ENCODE measurements at places on chromosomes 7 and 10.

DNA sequence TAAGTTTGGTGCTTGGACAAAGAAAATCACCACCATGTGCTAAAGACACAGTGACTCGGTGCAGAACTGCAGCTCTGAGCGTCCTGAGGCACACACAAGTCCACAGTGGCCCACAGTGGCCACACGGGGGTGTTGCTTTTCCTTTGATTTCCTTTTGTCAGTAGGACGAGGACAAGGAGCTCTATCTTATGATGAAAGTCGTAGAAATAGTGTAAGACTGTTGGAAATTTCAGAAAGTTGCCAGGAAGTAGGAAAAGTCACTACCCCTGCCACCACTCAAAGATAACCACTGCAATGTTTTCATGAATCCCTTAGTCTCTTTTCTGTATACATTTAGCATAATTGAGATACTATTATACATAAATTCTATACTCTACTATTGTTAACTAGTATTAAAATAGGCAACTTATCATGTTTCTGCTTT lies 146.0 kb downstream of the TNS3 start:
- no peak for DNase-seq

DNA sequence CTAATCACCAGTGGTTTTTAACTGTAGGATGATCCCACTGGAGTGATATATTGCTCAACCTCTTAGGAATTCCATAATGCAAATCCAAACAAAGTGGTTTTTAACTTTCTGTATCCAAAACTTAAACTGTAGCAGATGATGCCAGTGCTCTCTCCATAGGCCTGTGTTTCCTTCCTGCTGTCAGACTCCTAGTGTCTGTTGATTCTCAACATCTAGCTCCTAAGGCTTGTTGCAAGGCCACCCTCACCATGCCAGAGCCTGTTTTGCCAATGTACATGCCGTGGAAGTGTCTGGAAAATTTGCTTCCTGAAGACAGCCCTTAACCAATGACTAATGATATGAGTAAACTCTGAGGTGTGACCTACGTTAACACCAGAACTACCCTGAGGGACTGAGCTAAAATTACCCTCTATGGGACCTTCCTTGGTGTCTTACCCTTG lies 39.3 kb downstream of the C1GALT1 start:
- no peak for DNase-seq

GRCh38 chr7:16741676-16742075 lies 11.9 kb upstream of the TSPAN13 start:
- DNase-seq, result no peak

DNA sequence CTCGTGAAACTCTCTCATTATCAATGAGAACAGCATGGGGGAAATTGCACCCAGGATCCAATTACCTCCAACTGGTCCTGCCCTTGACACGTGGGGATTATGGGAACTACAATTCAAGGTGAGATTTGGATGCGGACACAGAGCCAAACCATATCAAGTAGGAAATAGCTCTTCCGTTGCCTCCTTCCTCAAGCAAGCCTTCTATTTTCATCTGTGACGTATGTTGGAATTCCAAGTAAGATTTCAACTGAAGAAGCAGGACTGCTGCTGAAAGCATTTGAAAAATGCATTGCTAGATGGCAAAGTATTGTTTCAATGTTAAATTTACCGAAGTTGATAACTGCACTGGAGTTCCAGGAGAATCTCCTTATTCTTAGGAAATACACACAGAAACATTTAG lies 178.1 kb upstream of the GALNT17 start:
- no peak for DNase-seq

- no peak for DNase-seq
These were observed 142.4 kb upstream of the LYZL1 start for GRCh38 chr10:29146311-29147100.

DNA sequence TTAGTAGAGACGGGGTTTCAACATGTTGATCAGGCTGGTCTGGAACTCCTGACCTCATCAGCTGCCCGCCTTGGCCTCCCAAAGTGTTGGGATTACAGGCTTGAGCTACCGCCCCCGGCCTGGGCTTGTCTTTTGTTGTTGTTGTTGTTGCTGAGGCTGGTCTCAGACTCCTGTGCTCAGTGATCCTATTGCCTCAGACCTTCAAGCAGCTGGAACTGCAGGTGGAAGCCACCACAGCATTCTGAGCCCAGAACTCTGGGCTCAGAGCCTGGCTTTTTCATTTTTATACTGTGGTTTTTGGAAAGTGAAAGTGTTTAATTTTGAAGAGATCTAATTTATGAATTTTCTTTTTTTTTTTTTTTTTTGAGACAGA lies 16.2 kb upstream of the DNAJB6 start:
- DNase-seq, result no peak

- DNase-seq, result no peak
These were observed 65.3 kb upstream of the SLF2 start for GRCh38 chr10:100847440-100847839.

GRCh38 chr10:88392222-88392621 lies 190.9 kb downstream of the RNLS start:
- DNase-seq, result peak; percentile 28

- DNase-seq, result no peak
These were observed 133.2 kb upstream of the TBX20 start for GRCh38 chr7:35386816-35387706.
